Fibroblast of lung (primary cell): ENCODE measurements at places on chromosomes 7 and 10.

GRCh38 chr10:130440494-130440893 is 304.3 kb downstream of the GLRX3 start:
- H3K27ac ChIP-seq = no peak overlapping the region
- no peaks in the 10 kb centered on the region for H3K36me3 ChIP-seq
- H3K4me3 ChIP-seq = no peak overlapping the region

DNA sequence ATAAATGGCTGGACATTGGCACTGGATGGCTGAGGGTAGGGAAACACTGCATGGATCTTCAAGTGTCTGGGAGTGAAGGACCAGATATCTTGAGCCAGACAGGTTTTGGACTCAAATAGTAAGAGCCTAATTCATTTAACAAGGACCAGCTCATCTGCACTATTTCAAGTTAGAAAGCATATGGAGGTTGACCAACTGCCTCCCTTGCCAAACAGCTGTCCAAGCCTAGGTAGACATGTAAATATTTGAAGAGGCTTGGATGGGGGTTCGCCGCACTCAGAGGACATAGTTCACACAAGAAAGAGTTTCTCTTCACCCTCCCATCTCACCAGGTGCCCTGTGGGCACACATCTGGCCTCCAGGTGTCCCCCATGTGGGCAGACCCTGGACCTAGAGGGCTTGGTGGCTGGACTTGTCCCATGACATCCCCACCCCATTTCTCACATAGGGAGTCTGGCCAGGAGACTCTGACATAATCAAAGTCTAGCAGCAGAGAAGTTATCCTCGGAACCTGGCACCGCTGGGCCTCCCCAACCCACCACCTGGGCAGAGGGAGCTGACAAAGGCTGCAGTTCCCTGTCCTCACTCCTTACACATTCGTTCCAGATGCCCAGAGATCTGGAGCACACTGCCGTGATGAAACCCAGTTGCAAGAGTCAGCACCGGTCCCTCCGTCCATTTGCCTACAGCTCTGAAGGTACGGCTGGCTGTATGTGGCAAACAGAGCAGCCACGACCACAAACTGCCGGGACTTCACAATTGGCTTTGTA is 116.9 kb upstream of the GDF10 start:
- H3K4me3 ChIP-seq = no peak overlapping the region
- no peaks in the 10 kb centered on the region for H3K27me3 ChIP-seq
- DNase-seq = no peak
- H3K36me3 ChIP-seq = no peaks in the 10 kb centered on the region

DNA sequence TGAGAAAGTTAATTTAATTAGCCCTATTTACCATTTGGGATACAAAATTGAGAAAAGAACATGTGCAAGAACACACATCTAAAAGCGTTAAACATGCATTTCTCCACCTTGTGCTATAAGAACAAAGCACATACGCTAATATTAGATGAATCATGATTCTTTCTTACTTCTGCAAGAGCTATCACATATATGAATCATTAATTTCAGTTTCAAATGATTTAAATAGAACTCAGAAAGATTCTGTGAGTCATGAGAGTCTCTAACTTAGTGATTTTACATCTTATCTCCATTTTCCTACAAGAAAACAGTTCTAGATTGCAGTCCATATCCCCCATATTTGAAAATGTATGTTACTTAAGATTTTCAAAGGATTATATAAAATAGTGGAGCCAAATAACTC is 173.9 kb downstream of the RNLS start:
- H3K27me3 ChIP-seq = no peaks in the 10 kb centered on the region
- H3K4me3 ChIP-seq = no peak overlapping the region
- peak; percentile 23 for DNase-seq
- no peaks in the 10 kb centered on the region for H3K36me3 ChIP-seq
- H3K4me1 ChIP-seq = no peaks in the 10 kb centered on the region

GRCh38 chr10:6347391-6347951 is 144.7 kb downstream of the PFKFB3 start:
- no peak overlapping the region for H3K4me3 ChIP-seq
- H3K27ac ChIP-seq = no peak overlapping the region
- no peaks in the 10 kb centered on the region for H3K36me3 ChIP-seq
- no peaks in the 10 kb centered on the region for H3K27me3 ChIP-seq
- DNase-seq = no peak

DNA sequence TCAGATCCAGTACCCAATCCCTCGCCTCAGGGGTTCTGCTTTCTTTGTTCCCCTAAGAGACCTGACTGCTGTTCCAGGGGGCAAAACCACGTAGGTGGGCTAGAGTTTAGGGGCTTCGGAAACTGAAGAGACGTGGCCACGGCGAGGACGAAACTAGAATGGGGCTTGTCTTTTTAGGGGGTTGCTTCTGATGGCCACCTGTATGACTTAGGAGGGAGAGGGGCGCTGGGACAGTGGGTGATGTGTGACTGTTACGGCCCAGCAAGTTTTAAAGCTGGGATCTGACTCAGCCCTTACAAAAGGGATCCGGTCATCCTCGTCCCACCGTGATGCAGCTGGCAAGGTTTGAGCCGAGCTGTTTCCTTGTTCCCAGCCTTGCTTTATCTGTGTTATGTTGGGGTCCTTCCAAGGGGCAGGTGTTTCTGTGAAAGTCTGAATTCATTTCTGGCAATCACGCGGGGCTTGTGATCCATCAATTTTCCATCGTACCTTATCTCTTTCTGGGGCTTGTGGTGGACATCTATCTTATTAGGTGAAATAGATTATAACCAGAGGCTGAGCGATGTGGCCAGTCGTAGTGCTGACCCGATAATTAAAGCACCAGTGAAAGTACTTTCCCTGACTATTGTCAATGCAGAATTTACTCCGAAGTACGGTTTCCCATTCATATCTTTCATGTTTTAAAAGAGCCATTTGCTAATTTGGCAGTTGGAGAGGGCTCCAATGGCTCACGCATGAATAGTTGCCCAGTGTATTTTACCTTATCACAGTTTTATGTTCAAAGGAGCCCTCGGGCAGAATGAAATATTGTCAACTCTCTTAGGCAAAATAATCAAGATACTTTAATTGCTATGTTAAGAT is 830 bp downstream of the MET start:
- H3K27ac ChIP-seq = peak overlapping the region; percentile 87
- H3K4me1 ChIP-seq = no peaks in the 10 kb centered on the region
- peak overlapping the region; percentile 93 for H3K4me3 ChIP-seq
- no peaks in the 10 kb centered on the region for H3K27me3 ChIP-seq

- H3K36me3 ChIP-seq = no peaks in the 10 kb centered on the region
- no peak overlapping the region for H3K27ac ChIP-seq
- peak; percentile 64 for DNase-seq
- no peak overlapping the region for H3K4me3 ChIP-seq
- H3K4me1 ChIP-seq = peaks cover 6% of the 10 kb centered on the region
These were observed 87.4 kb downstream of the LRRC4 start for GRCh38 chr7:127943541-127944521.

DNA sequence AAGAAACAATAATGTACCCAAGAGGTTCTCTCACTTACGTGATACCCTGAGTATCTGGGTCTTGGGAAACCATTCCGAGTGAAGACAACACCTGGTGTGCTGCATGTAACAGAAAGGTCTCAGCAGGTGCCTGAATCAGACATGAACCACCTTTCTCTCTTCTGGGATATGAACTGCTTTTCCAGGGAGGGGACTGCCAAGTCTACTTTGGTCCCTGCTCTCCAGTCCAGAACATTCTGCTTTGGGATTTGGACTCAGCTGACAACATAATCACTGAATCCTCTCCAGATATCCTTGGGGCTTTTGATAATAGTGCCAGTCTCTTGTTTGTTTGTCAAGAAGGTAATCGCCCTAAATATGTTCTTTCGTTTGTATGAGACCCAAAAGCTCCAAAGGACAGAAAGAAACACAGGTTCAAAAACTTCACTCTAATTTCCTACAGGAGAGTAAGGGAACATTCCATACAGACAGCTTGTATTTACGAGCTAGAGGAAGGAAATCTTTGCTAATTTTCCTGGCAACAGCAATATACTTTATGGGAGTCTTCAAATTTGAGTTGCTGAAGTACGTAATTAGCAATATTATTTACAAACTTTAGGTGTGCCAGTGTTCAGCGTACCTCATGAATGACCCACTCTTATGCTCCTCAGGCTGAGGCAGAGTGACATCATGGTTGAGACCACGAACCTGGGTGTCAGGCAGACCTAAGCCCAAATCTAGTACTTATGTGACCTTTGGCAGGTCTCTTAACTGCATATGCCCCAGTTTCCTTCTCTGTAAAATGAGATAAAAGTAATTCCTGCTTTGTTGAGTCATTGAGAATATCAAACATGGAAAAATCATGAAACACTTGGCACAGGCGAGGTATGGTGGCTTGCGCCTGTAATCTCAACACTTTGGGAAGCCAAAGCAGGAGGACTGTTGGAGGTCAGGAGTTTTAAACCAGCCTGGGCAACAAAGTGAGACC is 5.4 kb downstream of the ABLIM1 start:
- peaks cover 5% of the 10 kb centered on the region for H3K4me1 ChIP-seq
- H3K36me3 ChIP-seq = no peaks in the 10 kb centered on the region
- DNase-seq = no peak
- H3K27me3 ChIP-seq = no peaks in the 10 kb centered on the region
- no peak overlapping the region for H3K27ac ChIP-seq
- H3K4me3 ChIP-seq = no peak overlapping the region

DNA sequence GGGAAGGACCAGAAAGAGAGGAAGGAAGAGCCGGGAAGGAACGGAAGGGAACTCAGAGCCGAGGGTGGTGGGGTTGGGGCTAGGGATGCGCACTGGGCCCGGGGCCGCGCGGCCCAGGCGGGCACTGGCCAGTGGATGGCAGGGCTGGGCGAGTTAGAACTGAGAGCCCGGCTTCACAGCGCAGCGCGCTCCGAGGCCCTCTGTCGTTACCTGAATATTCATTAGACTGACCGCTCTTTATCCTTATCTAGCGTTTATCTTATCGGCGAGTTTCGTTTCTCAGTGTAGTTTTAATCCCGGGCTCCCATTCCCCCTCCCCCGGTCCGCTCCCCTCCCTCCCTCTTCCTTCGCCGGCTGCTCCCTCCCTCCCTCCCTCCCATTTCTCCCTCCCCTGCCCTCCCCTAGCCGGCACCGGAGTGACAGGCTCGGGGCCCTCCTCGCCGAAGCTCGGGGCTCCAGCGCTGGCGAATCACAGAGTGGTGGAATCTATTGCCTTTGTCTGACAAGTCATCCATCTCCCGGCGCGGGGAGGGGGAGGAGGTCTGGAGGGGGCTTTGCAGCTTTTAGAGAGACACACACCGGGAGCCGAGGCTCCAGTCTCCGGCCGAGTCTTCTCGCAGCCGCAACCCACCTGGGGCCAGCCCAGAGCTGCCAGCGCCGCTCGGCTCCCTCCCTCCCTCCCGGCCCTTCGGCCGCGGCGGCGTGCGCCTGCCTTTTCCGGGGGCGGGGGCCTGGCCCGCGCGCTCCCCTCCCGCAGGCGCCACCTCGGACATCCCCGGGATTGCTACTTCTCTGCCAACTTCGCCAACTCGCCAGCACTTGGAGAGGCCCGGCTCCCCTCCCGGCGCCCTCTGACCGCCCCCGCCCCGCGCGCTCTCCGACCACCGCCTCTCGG is at the start of gene PAX2:
PAX2 (plus strand) TSS at position 596 of the 895 bp plus-strand sequence. CDS start 679 bp downstream, outside the sequence.
- H3K4me1 ChIP-seq = no peaks in the 10 kb centered on the region
- H3K4me3 ChIP-seq = no peak within 1 kb of the TSS
- no peak within 1 kb of the TSS for H3K27ac ChIP-seq
- DNase-seq = no peak
- peaks cover 82% of the 10 kb centered on the region for H3K27me3 ChIP-seq

- H3K27me3 ChIP-seq = no peaks in the 10 kb centered on the region
- no peak overlapping the region for H3K27ac ChIP-seq
- no peaks in the 10 kb centered on the region for H3K4me1 ChIP-seq
- no peak overlapping the region for H3K4me3 ChIP-seq
- H3K36me3 ChIP-seq = no peaks in the 10 kb centered on the region
- DNase-seq = peak; percentile 23
These were observed 105.6 kb downstream of the RNLS start for GRCh38 chr10:88477343-88478085.

DNA sequence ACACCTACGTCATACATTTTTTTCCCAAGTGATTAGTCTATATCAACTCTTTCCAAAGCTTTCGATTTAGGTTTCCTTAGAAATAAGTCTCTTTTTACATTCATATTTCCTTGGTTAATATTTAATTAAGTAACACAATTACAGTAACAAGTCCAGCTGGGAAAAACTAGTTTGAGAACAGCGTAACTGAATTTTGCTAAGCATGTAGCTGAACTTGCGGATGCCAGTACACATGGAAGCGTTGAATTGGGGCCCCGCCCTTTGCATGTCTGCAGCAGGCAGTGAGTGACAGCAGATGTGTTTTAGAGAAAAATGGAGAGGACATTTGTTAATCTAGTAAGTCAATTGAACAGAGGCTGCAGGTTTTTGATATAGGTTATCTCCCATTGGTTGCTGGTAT is 72.5 kb downstream of the TAF3 start:
- no peaks in the 10 kb centered on the region for H3K36me3 ChIP-seq
- no peak overlapping the region for H3K4me3 ChIP-seq
- no peak for DNase-seq
- no peaks in the 10 kb centered on the region for H3K27me3 ChIP-seq
- H3K4me1 ChIP-seq = peaks cover 2% of the 10 kb centered on the region

GRCh38 chr10:17737027-17737965 is 14.7 kb upstream of the TMEM236 start:
- H3K36me3 ChIP-seq = no peaks in the 10 kb centered on the region
- no peaks in the 10 kb centered on the region for H3K27me3 ChIP-seq
- no peak overlapping the region for H3K27ac ChIP-seq
- no peak overlapping the region for H3K4me3 ChIP-seq
- DNase-seq = peak; percentile 61

DNA sequence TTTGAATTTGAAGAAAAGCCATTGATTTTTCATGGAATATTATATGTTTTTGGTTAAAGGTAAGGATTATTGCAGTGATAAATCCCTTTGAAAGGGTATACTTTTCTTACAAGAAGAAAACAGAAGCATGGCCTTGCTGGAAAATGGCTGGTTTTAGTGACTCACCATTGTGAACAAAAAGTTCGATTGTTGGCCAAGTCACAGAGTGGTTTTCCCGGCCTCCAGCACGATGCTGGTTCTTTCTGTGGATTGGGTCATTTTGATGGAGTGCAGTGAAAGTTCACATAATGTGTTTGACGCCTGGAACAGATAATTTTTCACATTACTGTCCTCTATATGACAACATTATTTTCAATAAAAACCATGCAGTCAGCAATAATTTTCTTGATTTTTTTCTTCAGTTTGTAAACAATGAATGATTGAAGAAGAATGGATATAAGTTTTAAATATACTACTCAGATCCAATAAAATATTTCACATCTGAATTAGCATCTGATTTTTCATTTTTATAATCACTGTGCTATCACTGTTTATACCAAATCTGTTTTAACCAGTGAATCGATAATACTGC is 60.9 kb downstream of the RBM20 start:
- DNase-seq = peak; percentile 76
- H3K4me1 ChIP-seq = peaks cover 5% of the 10 kb centered on the region

DNA sequence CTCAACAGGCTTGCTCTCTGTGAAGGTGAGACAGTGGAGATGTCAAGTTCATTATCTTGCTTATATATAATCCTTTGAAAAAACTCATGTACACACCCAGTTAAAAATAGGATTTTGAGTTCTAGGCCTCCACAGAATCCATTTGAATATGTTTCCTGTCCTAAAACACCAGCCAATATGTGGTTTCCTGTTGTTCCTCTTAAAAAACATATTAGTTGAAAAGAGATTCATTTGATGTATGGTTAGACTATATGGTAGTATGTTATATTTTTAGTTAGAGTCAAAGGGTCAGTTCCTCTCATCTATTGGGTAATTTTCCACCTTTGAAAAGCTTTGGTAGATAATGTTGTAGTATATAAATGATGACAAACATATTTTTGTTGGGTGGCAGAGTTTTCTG is 16.0 kb downstream of the PPP1R9A start:
- H3K27me3 ChIP-seq = no peaks in the 10 kb centered on the region
- H3K4me1 ChIP-seq = no peaks in the 10 kb centered on the region
- no peaks in the 10 kb centered on the region for H3K36me3 ChIP-seq
- DNase-seq = no peak
- no peak overlapping the region for H3K27ac ChIP-seq
